ENCODE measurements at places on chromosomes 4 and X.
A peak's percentile ranks its signal among the peaks of the same experiment; 100 is the strongest.

- no peak for DNase-seq
Observed at GRCh38 chr4:183249854-183250253, 70.2 kb downstream of the CLDN22 start.

DNA sequence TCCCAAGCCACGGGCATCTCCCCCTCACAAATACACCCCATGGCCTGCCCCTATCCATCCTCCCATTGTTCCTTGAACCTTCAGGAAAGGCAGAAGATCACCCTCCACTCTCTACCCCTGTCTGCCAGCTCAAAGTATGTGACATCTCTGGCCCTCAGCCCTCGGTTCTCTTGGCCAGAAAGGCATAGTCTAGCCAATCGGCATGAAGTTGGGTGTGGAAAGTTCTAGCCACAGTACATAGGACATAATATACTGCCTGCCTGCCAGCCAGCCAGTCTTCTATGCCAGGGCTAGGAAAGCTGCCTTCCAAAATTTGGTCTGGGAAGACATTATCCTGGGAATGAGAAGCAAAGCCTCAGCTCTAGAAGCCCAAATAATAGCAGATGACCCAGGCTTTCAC is 3.2 kb upstream of the PLP1 start:
- no peak for DNase-seq

DNA sequence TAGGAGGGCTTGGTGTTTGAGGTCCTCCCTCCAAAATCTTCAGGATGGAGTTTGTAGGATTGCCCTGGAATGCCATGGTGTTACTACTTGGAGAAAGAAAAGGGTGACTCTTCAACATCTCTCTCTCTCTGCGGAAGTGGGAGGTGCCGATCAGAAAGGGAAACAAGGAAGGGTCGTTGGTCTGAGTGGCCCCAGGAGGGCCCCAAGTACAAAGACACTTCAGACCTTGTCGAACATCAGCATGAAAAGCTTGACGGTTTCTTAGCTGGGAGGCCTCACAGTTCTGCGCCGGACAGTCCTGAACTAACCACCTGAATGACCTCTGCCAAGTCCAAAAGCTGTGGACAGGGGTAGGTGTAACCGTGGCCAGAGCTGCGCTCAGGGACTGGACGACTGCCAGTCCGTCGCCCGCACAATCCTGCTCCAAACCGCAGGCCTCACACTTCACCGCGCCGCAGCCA is 646 bp upstream of the GSX2 start:
- DNase-seq: no peak

DNA sequence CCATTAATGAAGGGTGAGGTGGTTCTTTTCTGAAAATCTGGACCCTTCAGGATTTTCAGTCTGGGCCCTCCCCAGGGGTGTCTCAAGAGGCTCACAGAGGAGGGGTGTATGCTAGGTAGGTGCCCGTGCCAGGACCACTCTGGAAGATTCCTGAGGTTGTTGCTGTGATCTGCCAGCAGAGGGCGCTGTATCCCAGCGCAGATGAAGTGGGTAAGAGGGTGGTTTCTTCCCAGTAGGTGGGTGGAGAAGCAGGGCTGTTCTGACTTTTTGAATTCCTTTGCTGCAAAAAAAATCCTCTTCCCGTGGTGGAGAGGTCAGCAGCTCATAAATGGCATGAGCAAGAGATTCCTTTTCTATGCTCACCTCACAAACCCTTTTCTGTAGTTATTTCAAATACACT is 51.1 kb downstream of the SCML1 start:
- DNase-seq: peak; percentile 12

- DNase-seq: no peak
Observed at GRCh38 chr4:174071595-174071994, 211.9 kb downstream of the FBXO8 start.

DNA sequence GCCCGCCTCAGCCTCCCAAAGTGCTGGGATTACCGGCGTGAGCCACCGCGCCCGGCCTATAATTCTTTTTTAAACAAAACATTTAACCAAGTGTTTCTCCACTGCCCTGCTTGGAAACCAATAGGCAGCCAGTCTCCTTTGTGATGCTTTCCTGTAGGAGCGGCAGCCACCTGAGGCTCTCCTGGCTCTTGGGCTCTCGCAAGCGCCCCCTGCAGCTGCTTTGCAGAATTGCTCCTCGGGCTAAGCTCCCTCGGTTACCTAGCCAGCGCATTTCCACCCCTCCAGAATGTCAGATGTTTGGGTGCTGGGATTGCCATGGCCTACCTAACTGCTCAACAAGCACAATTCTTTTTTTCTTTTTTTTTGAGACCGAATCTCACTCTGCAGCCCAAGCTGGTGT is 7.7 kb downstream of the S100P start:
- peak; percentile 56 for DNase-seq

DNA sequence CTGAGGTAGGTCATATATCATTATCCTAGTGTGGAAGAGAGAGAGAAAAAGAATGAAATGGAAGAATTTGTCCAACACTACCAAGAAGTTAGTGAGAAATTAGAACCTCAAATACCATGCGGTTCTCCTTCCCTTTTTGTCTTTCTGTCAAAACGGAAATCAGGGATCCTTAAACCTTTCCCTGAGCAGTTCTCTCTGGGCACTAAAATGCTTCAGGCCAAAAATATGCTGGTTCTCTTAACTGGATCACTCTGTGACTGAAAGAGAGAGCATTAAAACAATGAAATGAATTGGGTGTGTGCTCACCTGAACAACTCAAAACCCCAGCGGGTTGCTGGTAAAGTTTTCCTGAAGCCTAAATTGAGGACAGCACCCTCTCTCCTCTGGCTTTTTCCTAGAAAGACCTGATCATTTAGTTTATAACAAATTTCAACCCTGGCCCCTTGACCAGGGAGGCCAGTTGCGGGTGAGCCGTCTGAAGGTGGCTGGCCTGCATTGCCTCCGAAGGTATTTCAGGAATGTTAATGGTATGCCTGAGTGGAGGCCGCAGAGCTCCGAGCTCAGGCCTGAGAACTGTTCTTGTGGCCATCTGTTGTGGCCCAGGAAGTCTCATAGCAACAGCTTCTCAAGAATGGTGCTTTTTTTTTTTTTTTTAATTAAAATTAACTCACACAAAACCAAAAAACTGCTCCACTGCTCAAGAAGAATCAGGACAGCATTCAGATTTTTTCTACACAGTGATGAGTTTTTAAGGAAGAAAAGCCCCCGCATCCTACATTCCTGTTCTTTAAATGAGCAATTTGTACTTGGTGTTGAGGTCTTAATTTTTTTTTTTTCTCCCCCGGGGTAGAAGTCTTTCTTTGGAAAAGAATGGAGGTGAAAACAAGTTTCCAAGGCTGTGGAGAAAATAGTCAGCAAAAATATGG is 155.1 kb downstream of the SHROOM3 start:
- DNase-seq: no peak

- no peak for DNase-seq
Observed at GRCh38 chr4:176864238-176864637, 71.5 kb upstream of the VEGFC start.

DNA sequence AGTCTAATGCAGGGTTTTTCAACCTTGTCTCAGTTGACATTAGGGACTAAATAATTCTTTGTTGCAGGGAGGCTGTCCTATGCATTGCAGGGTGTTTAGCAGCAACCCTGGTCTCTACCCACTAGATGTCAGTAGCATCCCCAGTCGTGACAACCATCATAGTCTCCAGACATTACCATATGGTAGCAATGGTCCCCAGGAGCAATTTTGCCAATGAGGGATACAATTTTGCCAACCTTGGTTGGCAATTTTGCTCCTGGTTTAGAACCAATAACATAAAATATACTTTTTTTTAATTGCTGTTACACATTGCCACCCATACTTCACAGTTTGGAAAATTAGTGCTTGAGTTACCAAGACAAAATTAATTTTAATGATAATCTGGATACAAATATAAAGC is 6.0 kb downstream of the EREG start:
- DNase-seq: peak; percentile 4

GRCh38 chr4:157700898-157701694 is 471.7 kb downstream of the GASK1B start:
- no peak for DNase-seq

DNA sequence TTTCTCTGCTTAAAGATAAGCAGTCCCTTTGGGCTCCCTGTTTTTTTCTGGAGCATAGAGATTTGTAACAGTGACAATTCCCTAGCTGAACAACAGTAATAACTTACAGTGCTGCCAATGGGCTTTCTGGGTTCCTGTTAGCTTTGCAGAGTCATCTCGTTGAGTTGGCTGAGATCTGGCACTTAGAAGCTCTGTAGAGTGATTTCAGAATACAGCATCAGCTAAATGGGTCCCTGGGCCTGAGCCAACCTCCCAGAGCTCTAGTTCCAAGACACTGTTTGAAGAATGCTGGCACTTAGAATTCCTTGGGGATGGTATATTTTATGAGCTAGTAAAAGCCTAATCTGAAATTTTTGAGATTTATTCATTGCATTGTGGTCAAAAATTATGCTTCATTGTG is 43.5 kb upstream of the SERTM2 start:
- no peak for DNase-seq

DNA sequence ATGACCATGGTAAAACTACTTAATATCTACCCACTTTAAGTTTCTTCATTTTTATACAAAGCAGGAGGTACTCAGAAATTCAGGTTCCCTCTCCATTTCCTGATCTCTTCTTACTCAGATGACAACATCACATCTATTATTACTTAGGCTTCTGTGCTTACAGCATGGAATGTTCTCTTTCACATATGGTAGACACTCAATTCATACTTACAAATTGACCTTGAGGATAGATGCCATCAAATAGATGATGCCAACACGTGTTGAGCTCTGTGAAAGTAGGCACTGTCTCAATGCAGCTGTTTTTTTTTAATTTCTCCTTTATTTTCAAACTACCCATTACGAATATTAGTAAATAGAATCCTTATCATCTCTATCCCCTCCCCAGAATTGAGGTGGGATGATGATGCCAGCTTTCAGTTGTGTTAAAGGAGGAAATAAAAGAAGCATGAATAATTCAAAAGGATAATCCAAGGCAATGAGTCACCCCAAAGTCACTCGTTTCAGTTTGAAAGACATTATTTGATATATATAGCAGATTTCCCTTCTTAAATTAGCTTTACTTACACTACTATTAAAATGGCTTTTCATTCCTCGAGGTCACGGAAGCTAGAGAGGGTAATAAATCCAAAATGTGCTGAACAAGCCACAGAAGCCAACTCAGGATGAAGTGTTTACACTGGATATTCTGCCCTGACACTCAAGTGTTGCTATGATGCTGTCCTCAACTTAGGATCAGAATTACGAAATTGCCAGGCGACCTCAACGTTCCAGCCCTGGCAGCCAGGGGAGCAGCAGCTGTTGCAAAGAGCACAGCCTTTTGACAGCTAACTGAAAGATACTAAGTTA is 124.2 kb upstream of the EOLA2 start:
- no peak for DNase-seq

DNA sequence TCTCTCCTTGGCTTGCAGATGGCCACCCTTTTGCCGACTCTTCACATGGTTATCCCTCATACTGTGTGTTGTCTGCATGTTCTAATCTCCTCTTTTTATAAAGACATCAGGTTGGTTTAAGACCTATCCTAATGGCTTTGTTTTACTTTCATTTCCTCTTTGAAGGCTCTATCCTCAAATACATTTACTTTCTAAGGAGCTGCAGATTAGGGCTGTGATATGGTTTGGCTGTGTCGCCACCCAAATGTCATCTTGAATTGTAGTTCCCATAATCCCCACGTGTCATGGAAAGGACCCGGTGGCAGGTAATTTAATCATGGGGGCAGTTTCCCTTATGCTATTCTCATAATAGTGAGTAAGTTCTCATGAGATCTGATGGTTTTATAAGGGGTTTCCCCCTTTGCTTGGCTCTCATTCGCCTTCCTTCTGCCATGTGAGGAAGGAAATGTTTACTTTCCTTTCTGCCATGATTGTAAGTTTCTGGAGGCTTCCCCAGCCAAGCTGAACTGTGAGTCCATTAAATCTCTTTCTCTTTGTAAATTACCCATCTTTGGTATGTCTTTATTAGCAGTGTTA is 204.5 kb downstream of the RELL1 start:
- no peak for DNase-seq

DNA sequence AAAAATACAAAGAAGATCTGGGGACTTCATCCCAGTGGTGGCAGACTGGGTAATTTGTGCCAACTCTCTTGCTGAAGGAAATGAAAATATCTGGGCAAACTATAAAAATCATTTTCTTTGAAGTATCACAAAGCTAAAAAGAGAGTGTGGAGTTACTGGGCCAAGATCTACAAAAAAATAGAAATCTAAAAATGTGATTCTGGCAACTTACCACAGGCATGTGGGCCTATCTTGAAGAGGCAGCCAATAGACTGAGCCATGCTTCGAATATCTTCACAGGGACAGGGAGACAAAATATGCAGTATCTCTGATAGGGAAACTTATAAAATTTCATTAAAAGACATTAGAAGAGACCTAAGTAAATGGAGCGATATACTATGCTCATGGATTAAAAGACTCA is 168.8 kb downstream of the RCHY1 start:
- DNase-seq: no peak

- no peak for DNase-seq
Observed at GRCh38 chrX:50852524-50852923, 38.5 kb upstream of the SHROOM4 start.

DNA sequence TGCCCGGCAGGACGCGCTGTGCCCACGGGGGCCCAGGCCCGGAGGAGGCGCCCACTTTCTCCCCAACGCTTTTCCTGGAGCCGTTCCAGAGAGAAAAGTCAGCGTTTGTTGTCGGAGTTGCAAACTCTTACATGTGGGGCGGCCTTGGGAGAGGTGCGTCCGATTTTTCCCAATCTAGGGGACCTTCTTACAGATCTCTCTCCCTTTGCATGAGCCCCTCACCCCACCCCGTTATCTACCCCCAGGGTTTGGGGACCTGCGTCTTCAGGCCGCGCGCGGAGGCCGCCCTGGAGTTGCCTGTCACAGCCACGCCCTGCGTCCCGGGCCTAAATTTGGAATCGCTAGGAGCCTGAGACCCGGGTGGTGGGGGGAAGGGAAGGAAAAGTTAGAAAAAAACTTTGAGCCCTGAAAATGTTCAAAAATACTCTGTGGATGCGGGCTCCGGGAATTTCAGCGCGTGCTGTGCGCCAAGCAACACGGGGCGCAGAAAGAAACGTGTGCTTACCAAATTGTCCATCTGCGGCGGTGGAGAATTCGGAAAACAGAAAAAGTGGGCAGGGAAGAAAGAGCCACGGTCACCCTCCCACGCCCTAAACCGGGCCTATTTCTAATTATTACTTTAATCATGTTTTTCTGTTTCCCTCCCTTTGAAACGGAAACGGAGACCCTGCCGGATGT is 587 bp downstream of the CD99 start:
- DNase-seq: no peak

DNA sequence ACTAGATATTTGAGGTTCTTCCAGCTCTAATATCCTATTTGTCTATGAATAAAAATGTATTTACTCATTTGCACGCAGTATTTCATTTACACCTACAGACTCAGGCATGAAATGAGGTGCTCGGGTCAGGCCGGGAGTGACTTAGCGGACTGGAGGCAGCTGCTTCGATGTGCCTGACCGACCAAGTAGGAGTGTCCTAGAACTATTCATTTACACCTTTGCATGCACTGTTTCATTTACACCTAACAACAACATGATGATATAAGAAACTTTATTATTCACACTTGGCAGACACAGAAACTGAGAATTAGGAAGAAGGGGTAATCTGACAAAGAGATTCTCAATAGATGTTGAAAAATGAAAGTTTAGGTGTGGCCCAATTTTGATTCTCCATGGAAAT is 28.7 kb upstream of the FAT1 start:
- DNase-seq: no peak

All from activated T-cell treated with anti-CD3 and anti-CD28 coated beads for 48 hours (primary cell).